ENCODE measurements at places on chromosomes 1 and 21. TPM values are rescaled to one million over a fixed set of nuclear protein-coding genes. Genes with fewer than 3 reads are reported as not detected.

DNA sequence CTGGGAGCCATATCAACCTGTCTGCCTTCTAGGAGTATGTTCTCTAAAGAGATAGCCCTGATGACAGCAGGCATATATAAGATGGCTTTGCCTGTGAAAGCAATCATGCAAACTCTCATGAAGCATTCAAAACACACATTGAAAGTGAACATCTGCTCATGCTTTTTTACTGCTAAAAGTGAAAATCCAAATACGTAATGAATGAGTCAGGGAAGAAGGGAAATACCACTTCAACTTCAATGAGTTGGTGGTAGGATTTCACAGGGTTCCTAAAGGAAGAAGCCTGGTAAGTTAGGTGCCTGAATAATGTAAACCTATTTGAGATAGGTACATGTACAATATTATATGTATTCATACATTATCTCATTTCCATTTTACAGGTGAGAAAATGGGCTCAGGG, 50.5 kb upstream of the SLFNL1 start:
- DNase-seq = no peak

GRCh38 chr1:192489047-192489446, 86.5 kb upstream of the RGS1 start:
- no peak for DNase-seq

GRCh38 chr21:31329456-31330143, 14.5 kb downstream of the TIAM1 start:
- DNase-seq = no peak

GRCh38 chr1:28027238-28027637, 61.2 kb downstream of the EYA3 start:
- no peak for DNase-seq

- no peak for DNase-seq
Observed at GRCh38 chr1:14782741-14783591, 184.5 kb downstream of the KAZN start.

DNA sequence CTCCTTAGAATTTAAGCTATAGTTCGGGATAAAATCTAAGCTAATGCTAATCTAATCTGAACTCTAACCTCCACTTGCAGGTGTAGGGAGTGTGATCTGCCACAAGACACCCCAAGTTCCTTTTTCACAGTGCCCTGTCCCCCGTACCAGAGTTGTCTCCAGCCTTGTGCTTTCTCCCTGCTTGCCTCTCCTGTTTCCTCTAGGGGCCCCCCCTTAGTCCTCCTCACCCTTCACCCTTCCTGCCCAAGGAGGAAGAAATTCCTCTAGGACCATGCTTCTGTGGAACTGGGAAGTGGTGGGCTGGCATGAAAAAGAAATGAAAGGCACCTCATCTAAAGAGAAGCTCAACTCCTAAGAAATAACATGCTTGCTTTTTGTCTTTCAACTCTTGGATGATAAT, 50.2 kb upstream of the BCL9 start:
- no peak for DNase-seq

DNA sequence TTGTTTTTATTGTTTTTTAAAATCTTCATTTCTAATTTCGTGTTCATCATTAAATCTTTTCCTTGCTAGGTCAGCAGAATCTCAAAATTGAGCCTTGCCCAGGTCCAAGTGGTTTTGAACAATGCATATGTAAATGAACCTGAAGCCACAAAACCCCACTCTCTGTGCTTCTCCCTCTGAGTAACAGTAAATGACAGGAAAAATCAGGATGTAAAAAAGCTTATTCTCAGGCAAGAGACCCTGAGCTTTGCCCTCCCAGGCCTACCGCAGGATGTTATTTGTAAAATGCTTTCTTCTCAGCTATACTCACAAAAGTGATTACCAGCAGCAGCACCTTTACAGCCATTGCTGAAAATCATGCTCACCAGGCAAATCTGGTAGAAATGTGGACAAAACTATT, 47.6 kb downstream of the TYW3 start:
- no peak for DNase-seq

- no peak for DNase-seq
Observed at GRCh38 chr1:90809093-90809492, 92.0 kb upstream of the BARHL2 start.

- no peak for DNase-seq
Observed at GRCh38 chr1:169018751-169019150, 87.7 kb upstream of the ATP1B1 start.

DNA sequence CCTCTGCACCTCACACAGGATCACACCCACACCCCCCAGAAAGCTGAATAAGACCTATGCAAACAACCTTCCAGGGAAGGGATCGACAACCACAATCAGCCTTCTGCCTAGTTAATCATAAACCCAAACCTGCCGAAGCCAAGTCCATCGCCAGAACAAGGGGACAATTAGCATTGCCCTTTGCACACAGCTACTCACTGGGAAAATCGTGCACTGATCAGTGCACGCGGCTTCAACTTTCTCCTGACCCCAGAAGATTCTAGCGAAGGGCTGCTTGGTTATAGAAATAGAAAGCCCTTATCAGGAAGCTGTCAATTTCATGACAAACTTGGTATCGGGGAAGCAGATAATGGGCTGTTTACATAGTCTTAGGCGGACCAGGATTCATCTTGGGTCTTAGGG, 29.5 kb downstream of the RUNX1 start:
- DNase-seq = no peak

DNA sequence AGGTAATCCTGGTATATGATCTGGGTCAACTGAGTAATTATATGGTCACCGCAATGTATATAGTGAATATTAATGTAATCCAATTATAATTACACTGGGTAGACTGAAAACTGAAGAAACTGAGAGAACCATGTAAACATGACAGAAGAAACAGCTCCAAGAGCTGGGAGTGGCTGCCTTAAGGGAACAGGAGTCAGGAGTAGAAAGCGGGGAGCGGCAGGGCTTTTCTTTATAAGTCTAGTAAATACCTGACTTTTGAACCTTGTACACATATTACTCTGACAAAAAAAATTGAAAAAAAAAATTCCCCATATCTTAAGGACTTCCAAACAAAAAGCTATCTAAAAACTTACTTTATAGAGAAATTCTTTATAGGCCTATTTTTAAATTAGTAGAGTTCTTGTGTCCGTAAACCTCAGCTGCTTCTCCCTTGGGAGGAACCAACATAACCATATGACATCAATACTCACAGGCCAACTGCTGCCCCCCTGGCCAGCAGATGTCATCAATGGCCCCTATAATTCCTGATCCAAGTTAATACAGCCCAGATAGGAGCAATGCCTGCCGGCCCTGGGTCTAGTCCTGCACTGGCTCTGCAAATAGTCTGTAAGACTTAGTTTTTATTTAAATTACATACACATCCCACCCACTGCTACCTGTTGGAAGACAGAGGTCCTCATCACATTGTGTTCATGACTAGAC, 33.8 kb downstream of the THAP3 start:
- no peak for DNase-seq

GRCh38 chr1:241101622-241102021, 255.4 kb downstream of the RGS7 start:
- no peak for DNase-seq

GRCh38 chr1:18529714-18530113, 49.0 kb downstream of the KLHDC7A start:
- no peak for DNase-seq

GRCh38 chr1:23062271-23062670, 43.0 kb downstream of the KDM1A start:
- no peak for DNase-seq

DNA sequence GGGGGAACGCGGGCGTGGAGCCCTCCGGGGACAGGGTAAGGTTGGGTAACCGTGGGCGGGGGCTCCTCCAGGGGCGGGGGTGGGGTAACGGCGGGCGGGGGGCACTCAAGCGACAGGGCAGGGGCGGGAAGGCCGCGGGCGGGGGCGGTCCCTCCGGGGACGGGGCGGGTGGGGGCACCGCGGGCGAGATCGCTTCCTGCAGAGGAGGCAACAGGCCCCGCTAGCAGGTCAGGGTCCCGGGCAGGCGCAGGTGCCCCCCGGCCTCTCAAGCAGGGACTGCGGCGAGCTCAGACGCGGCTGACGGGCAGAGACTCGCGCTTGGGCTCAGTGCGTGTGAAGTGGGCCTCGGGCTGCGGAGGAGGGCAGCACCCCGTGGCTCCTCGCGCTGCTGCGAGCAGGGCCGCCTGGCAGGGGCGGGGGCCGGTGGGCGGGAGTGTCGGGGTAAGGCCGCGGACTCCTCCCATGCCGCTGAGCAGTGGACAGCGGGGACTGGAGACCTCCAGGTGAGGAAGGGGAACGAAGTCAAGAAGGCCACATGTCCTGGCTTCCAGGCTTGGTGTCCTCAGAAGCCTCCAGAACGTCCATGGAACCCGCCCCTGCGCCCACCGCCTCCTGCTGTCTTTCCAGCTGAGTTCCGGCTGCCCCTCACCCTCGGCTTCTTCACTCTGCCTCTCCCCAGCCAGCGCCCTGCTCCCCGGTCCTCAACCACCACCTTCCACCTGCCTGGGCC, 627 bp upstream of the GNB1 start:
- peak; percentile 84 for DNase-seq

DNA sequence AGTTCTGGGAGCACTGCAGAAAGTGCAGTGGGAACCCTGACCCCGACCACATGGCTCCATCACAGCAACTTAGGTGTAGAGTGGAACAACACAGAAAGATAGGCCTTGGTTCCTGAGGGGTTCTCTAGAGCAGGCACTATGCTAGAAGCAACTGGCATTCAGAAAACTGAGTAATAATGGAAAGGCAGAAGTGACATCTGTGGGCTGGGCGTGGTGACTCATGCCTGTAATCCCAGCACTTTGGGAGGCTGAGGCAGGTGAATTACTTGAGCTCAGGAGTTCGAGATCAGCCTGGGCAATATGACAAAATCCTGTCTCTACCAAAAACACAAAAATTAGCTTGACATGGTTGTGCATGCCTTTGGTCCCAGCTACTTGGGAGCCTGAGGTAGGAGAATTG, 5.3 kb downstream of the MRPS15 start:
- DNase-seq = no peak

GRCh38 chr1:10873189-10873588, 76.7 kb upstream of the CASZ1 start:
- DNase-seq = no peak

GRCh38 chr1:205317311-205317917, 4.1 kb downstream of the NUAK2 start:
- peak; percentile 62 for DNase-seq

DNA sequence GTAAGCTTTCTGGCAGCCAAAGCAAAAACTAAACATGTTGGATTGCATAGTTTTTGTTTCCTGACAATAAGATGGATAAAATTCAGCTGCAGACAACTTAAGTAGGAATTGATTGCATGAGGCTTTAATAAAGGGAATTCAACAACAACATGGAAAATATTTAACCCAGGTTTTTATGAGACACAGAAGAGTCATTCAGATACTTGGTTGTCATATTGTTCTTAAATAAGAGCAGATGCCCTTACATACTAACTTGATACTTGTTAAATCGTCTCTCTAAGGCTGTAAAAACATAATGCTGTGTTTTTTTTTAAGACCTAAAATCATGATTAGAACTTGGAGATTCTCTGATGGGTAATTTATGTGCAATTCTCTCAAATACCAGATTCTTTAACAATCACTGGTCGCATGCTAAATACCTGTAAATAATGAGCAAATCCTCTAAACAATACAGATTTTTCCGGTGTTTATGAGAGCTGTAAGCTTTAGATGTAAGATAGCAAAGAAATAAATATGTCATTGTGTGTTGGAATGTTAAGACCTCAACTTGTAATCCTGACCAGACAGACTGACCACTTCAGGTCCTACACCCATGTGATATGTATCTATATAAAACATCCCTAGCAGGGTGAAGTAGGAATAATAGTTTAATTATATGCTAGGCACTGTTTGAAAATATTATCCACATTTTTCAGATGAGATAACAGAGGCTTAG, 37.8 kb upstream of the CD34 start:
- DNase-seq = no peak

- no peak for DNase-seq
Observed at GRCh38 chr1:35361638-35362037, 93.1 kb downstream of the ZMYM4 start.

- DNase-seq = no peak
Observed at GRCh38 chr1:48932366-48932765, 155.7 kb upstream of the BEND5 start.

- no peak for DNase-seq
Observed at GRCh38 chr1:116777831-116778830, 23.9 kb downstream of the CD2 start.

The SMYD2 gene
- 17.2 TPM for total RNA-seq

The CPTP gene
- 13.8 TPM for total RNA-seq

The BSND gene
- total RNA-seq = not detected

The FAM3B gene
- not detected for total RNA-seq

The CLCNKA gene
- 2.1 TPM for total RNA-seq

The NR5A2 gene
- total RNA-seq = 6.0 TPM

The BRINP2 gene
- not detected for total RNA-seq

The CFAP45 gene
- total RNA-seq = 2.6 TPM

The HDAC1 gene
- total RNA-seq = 63.9 TPM

The PGLYRP4 gene
- not detected for total RNA-seq

The TMEM54 gene
- total RNA-seq = 15.9 TPM

Data from ovary (tissue), 10 donors.